ENCODE measurements at places on chromosomes 5 and 9.

DNA sequence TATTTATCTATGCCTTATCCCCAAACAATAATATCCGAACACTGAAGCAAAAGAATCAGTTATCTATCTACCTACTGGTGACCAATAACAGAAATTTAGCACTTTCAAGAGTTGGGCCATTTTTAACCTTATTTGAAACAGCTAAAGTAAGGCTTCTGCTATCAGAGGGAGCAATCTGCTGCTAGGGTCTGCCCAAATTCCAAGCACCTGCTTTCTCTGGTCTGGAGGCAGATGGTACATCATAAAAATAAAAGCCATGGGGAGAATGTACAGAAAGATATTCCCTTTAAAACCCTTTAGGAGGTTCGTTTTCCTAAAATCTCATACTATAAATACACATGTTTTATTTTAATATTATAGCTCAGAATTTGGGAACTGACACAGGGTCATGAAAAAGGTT is 37.7 kb upstream of the ARSB start:
- no peak for DNase-seq

- DNase-seq: no peak
Measured at GRCh38 chr9:127945338-127945737, 7.7 kb upstream of the DPM2 start.

GRCh38 chr5:150034662-150035061 is 34.1 kb downstream of the HMGXB3 start:
- no peak for DNase-seq

DNA sequence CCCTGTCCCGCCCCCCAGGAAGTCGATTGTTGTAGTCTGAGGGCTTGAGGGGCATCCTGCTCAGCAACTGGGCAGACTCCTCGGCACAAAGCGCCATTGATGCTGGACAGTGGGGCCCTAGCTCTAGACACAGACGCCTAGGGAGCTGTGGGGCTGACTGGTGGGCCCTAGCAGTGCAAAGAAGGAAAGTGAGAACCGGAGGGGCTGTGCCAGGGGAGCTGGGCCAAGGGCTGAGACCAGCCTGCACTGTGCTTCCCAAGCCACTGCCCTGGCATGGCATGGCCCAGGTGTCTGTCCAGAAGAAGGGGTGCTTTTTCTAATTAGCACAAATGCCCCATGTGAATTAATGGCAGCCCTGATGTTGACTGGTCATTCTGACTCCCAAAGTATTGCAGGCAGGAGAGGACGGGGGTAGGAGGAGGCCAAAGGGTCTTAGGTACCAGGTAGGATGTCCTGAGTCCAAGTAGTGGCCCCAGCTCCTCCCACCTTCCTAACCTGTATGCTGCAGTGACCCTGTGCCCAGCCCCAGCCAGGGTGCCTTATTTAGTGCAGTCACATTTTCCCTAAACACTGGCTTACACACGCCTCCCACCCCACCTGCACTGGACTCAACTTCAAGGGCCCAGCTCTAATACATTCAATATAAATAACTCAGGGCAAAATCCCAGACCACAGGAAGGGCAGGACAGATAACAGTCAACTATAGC is 15.9 kb downstream of the TCF7 start:
- no peak for DNase-seq

GRCh38 chr5:161847447-161847846 is 473 bp upstream of the GABRA1 start:
- no peak for DNase-seq

DNA sequence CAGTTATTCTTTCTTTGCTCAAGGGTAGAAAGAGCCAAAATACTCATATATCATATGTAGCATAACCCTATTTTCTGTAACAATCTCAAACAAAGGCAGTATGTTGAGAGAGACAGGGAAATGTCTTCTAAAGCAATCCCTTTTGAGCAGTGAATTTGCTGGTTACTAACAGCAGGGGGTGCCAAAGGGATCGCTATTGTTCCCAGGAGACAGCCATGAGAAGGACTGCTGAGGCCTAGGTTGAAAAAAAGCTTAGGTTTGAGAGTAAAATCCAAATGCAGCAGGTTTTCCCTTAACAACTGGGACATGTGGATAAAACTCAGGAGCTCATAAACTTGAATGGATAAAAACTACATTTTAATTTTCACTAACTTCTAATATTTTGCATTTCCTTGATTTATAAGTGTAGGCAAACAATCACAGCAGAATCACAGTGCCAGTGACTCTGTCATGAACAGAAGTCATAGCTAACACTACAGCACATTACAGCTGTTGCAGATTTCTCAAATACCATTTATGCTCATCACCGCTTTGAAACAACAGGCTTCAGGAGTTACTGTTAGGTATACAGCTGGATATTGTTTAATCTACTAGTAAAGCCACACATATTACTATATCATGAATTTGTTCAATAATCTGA is 148.4 kb downstream of the MAPKAP1 start:
- DNase-seq: peak; percentile 12

DNA sequence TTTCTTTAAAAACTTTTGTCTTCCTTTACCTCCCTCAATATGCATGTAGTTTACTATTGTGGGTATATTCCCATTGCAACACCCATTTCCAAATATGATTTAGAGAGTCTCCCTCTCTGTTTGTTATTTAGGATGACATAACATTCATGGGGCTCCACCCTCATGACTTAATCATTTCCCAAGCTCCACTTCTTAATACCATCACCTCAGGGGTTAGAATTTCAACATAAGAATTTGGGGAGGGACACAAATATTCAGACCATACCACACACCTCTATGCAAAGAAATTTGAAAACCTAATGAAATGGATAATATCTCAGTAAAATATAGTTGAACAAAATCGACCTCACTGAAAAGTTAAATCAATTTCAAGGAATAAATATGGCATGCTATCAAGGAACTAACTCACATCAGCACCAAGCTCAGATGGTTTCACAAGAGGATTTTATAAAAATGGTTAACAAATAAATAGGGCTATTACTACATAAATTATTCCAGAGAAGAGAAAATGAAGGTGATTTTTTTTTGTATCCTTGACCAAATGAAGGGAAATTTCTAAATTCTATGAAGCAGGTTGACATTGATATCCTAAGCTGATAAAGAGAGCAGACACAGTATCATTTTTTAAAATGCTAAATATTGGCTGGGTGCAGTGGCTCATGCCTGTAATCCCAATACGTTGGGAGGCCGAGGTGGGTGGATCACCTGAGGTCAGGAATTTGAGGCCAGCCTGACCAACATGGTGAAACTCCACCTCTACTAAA is 20.2 kb upstream of the UBTD2 start:
- no peak for DNase-seq

DNA sequence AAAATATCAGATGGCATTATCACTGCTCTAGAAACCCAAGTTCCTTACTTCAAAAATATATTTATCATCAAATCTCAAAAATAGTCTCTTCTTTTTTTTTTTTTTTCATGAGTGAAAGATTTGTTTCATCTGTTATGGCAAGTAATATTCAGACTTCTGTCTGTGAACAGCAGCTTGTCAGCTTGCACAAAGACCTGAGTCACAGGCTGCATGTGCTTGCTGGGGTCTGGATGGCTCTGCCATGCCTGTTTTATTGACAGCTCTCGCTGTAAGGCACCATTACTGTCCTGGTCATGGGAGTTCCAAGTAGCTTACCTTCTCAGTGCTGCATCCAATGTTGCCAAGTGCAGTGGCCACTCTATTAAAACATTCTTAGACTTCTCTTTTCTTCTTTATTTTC is 456.4 kb downstream of the GADD45G start:
- DNase-seq: no peak

- no peak for DNase-seq
Measured at GRCh38 chr5:72180925-72181324, 73.7 kb downstream of the MAP1B start.

DNA sequence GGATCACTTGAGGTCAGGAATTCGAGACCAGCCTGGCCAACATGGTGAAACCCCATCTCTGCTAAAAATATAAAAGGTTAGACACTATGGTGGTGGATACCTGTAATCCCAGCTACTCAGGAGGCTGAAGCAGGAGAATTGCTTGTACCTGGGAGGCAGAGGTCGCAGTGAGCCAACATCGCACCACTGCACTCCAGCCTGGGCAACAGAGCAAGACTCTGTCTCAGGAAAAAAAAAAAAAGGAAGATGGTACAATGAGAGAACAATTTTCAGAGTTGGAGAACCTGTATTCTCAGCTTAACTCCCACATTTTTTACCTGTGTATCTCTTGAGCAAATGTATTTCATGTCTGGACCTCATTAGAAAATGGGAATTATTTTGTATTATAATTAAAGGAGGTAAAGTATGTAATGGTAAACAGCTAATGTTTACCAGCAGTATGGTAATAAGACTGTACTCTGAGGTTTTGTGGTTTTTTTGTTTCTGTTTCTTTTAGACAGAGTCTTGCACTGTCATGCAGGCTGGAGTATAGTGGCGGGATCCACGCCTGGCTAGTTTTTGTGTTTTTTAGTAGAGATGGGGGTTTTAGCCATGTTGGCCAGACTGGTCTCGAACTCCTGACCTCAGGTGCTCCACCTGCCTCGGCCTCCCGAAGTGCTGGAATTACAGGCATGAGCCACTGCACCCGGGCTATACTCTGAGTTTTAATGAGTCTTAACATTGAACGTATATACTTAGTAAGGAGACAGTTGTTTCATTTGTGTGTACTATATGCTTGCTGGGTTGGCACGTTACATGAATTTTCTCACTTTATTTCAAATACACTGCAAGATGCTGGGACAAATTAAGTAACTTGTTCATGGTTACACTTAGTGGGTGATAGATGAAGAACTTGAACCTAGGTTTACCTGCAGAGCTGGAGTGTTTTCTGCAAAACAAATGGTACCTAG is 16.2 kb downstream of the UHRF2 start:
- DNase-seq: no peak

- DNase-seq: no peak
Measured at GRCh38 chr5:91373600-91373999, 9.5 kb downstream of the ARRDC3 start.

- no peak for DNase-seq
Measured at GRCh38 chr5:33346534-33346933, 94.2 kb upstream of the TARS1 start.

DNA sequence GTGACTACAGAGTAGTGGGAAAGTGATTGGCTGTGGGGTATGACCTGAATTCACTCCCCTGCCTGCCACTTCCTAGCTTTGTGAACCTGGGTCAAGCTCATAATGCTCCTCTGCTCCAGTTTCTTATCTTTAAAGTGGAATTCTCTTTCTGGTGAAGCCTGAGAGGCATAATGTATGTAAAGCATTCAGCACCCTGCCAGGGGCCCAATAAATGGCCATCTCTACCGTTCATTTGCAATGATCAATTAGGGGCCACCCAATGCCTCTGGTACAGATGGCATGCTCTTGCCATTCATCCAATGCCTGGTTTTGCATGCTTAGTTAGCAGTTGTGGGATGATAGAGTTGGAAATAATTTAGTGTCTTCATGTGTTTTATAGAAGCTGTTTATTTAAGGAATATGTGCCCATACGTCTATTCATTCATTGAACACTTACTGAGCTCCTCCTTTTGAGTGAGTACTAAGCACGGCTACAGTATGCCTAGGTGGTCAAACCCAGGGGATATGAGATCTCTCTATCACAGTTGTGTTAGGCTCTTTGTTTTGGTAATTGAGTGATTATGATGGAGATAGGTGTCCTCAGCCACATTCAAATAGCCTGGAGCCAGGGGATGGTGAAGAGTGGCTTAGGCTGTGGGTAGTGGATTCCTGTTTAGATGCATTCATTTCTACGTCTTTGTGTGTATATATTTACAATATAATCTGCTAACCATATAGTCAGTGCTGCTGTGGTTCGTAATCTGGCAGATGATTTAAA is 15.3 kb downstream of the ZNF462 start:
- DNase-seq: no peak

DNA sequence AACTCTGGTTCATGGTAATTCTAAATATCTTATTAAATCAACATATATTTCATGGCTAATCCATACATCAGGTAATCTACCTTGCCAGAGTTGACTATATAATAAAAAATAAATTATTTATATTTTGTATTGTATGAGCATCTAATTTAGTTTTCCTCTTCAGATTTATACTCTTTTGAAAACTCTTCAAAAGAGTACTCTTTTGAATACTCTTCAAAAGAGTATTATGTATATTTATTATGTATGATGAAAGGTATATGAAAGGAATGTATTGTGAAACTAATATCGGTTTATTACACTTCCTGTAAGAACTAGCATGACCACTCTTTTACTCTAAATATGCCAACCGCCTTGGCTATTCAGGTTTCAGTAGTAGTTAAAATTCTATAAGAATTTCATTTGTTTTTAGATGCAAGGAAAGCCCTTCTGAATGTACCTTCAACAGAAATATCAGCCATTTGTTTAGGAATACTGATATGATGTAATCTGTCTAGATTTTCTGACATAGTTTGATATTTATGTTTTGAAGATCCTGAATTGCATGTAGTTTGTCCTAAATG is 178.7 kb downstream of the WDR70 start:
- DNase-seq: no peak

- no peak for DNase-seq
Measured at GRCh38 chr5:30030101-30030500, 1163.4 kb upstream of the CDH6 start.

- no peak for DNase-seq
Measured at GRCh38 chr5:15489571-15490235, 10.3 kb upstream of the FBXL7 start.

DNA sequence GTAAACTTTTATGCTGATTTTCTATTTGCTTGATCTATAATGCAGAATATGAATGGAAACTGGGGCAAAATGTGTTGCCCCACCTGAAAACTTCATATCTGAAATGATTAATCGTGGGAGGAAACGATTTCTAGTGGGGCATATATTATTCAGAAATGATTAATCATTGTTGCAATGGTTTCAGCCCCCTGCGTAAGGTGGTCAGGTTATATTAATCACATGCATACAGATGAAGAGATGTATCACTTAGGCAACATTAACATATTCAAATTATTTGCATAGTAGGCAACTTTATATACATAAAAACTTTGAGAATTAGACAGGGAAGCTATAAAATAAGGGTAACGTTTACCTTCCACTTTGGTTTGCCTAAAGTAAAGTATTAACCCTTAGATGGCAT is 49.8 kb downstream of the LSM11 start:
- no peak for DNase-seq

DNA sequence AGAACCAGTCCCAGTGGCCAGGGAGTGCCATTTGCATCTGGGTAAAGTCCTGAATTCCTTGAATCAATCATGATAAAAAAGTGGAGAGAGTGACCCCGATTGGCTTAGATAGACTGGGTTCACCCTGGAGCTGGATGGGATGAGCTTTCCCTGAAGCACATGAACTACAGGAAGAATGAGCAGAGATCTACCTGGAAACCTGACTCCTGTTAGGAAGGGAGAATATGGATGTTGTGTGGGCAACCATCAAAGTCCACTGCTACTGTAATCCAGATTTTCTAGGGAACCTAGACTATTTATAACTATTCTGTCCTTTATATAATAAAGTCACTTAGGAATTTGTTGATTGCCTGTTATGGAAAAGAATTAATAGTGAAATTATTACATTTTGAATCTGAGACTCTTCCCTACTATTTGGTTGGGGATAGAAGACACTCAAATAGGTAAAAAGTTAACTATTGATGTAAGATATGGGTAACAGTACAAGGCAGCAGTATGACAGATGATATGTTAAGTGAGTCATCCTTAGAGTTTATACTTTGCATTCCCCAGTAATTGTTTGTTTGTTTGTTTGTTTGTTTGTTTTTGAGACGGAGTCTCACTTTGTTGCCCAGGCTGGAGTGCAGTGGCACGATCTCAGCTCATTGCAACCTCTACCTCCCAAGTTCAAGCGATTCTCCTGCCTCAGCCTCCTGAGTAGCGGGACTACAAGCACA is 17.9 kb downstream of the CYSTM1 start:
- DNase-seq: no peak

All from stimulated activated CD4-positive, alpha-beta T cell treated with anti-CD3 and anti-CD28 coated beads, Interleukin-1b, Interleukin-23, amount 100 ng/mL, for 1 hour (primary cell).